NCI-H146 (cell line): ENCODE measurements at places on chromosomes 2 and 18.

DNA sequence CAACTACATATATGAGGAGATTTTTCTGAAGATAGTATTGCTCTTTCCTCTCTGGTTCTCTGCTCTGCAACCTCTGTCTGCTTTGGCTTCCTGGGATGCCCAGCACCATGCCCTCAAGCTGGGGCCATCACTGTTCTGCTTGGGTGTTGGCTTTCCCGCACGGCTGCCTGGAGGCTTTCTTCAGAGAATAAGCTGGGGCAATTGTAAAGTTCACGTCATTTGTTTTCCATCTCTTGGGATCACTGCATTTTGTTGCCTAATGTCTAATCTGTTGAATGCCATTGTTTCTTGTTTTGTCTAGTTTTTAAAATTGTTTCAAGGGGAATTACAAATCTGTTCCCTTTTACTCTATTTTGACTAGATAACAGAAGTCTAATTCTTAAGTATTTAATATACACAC is 437.3 kb upstream of the NRP2 start:
- no peak for DNase-seq

GRCh38 chr2:236355911-236356310 is 91.7 kb upstream of the ASB18 start:
- DNase-seq = no peak

DNA sequence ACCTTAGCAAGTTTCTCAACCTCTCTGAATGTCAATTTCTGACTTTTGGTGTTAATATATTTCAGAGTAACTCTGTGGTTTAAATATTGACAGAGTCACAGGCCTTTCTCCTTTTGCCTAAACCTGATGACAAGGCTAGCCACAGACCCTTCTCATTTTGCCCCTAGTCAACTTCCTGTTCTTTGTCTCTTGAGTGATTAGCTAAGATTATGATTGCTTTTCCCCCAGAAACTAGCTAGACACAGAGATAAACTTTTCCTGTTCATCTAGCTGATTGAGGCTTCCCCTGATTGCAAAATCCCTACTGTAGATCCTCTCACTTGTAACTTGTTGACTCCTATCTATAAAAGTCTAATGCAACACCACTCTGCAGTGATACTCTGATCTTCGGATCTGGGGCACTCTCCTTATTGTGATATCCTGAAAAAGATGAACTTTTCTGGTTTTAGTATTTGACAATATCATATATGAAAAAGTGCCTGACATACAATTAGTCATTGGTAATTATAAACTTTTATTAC is 241.4 kb downstream of the ZNF385B start:
- DNase-seq = no peak

- DNase-seq = no peak
These were observed 56.6 kb downstream of the RPL37A start for GRCh38 chr2:216555274-216555673.

- DNase-seq = no peak
These were observed 35.0 kb downstream of the TMEM177 start for GRCh38 chr2:119713819-119714490.

DNA sequence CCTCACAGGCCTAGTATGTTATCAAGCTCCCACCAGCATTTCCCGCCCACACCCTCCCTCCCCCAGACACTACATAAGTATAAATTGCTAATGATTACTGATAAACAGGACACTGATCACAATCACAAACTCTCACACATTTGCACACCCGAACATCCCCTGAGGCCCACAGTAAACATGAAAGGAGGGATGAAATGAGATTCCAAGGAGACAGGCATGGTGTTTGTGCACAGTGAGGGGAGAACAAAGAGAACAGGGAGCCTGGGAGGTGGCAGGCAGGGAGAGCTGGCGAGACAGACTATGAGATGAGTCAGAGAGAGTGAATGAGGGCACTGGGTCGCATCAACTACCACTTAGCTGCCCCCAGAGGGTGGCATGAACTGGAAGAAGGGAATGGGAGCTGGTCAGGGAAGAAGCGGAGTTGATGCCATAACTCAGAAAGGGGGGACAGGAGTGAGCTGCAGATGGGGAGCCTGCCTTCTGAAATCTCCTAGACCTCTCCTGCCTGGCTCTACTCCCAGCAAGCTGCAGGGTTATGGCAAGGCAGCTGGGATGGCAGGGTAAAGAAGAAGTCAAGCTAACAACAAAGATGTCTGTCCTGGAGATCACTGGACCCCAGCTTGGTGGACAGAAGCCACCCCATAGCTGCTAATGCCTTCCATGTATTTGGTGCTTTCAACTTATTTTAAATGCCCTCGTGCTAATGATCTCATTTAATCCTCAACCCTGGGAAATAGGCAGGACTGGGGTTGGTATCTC is 5.1 kb downstream of the KIF3C start:
- no peak for DNase-seq

DNA sequence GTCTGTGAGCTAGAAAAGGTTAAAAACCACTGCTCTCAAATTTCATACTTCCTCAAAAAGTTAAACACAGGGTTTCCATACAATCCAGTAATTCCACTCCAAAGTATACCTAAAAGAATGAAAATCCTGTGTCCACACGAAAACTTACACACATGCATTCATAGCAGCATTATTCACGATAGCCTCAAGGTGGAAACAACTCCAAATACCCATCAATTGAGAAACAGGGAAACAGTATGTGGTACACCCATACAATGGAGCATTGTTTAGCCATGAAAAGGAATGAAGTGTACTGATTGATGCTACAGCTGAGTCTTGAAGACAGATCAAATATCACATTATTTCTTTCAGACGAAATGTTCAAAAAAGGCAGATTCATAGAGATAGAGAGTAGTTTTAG is 36.7 kb downstream of the UXS1 start:
- DNase-seq = no peak

DNA sequence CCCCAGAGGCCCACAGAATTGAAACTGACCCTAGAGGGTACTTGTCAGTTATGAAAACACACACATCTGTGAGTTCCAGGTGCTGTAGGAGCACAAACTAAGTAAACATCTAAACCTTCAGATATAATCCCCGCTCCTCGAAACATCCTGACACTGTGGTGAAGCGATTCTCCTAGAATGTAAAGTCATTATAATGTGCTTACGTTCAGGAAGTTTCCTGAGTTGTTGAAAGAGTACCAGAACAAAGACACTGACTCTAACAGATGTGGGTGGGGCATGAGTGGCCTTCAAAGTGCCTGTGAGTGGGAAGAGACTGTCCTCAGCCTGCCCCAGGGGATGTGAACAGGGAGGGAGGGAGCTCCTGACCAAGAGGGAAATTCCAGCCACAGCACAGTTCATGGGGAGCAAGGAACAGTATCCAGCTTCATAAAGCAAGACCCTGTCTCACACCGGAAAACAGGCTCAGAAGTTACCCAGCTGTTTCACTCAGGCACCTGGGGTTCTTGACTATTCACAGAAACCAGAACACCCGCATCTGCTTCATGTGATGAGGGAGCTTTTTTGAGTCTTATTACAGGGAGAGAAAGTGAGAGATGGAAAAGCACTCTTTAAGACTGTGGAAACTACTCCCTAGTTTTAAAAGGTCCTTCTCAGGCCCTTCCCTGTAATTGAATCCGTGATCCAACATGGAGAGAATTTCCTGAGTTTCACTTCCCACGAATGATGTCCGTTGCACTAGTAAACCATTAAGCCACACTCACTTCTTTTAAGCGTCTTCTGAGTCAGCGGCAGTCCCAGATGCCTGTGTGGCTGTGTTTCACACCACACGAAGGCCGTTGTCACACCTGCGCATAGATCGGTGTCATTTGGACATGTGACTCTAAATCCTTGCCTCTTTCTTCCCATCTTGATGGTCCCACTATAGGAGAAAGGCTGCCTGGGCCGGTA is 88.6 kb upstream of the EML6 start:
- DNase-seq = no peak

- no peak for DNase-seq
These were observed 142.1 kb downstream of the USP34 start for GRCh38 chr2:61328707-61329251.

GRCh38 chr18:26005950-26006349 is 84.5 kb downstream of the SS18 start:
- DNase-seq = no peak

DNA sequence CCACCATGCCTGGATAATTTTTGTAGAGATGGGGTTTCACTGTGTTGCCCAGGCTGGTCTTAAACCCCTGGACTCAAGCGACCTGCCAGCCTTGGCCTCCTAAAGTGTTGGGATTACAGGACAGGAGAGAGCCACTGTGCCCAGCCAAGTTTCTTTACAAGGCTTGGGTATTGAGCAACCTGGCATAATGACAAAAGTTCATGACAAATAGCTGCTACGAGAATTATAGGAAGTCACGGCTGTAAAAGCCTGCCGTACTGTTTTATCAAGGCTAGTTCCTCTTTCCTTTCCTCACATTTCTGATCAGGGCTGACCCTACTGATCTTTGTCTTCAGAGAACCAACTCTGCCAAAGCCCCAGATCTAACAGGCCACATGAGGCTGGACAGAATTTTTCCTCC is 490.4 kb upstream of the SPRED2 start:
- no peak for DNase-seq

GRCh38 chr2:85439025-85439472 is 20.5 kb downstream of the SH2D6 start:
- no peak for DNase-seq

DNA sequence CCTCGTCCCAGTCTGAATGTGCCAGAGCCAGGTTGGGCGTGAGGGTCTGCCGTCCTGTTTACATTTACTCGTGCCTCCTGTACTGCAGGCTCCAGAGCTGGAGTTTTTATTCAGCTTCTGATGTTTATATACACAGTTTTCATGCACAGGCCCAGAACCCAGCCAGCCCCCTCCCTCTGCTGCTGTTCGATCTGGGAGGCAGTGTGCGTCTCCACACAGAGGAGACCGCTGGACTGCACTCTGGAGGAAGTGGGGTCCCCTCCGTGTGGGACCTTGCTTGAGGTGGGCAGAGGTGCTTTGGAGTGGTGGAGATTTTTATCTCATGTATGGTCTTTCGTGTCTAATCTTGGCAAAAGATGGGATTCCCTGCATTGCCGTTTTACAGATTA is 90.6 kb downstream of the GLI2 start:
- no peak for DNase-seq

DNA sequence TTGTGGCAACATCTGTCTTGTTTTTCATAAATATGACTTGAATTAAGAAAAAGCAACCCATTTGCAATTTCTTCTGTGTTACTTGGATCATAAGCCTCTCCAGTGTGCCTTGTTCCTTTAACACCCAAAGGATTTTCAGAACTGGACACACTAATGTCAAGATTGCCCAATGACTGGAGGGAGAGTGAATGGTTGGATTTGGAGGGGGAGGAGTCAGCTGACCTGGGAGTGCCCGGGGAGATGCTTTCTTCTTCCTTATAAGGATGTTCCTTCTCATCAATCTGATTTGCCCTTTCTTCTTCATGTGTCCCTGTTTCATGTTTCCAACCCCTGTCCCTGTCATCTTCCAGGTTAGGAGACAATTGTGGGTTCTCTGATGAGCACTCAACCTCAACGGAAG is 48.8 kb downstream of the ALPK2 start:
- DNase-seq = no peak

DNA sequence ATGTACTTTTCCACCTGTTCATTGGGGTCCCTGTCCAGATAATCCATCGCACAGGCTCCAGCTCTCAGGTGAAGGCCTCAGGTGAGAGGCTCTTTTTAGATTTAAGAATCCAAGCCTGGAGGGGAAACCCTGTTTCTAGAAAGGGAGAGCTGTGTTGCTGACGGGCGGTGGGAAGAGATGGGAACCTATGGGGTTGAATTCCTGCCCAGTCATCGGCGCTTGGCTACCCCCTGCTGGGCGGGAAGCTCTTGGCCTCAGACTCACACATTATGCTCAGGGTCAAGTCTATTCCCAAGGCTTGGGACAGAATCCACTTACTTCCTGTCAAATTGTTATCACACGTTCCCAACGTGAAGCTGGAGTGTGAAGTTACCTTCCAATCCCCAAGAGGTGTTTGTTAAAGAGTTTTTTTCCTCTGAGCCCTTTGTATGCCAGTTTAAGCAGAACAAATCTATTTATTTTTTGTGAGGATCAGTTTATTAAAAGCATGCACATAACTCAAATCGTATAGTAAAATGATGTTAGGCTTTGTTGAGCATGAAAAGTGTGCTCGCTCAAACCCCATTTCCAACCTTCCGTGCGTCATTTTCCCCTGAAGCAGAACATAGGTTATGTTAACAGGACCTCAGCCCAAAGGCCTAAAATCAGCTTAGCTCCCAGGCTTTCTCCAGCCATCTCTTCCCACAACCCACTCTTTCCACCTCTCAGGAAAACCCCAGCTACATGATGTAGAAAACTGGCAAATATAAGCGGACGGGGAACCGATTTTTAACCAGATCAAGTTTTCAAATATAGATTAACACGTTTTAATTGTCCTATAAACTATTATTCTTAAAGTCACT is 181.7 kb upstream of the ETAA1 start:
- DNase-seq = peak; percentile 70

GRCh38 chr18:52348209-52348608 is 8.2 kb downstream of the DCC start:
- peak; percentile 22 for DNase-seq

- DNase-seq = no peak
These were observed 85.3 kb downstream of the PIEZO2 start for GRCh38 chr18:11064106-11064505.

DNA sequence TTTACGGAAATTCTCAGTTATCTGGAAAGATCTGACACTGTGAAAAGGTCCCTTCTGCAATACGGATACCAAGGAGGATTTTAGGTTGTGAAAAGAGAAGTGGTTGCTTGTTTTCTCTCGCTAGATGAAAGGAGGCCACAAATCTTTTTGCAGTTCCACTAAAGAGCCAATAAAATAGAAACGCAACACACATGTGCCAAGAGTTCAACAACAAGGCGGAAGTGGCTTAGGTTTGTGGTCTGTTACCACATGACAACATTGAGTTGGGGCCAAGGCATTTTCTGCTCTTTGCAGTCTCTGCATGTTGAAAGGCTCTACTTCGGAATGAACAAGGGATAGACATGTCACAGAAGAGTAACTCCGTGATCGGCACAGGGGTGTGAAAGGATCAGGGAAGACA is 115.7 kb upstream of the OSR1 start:
- no peak for DNase-seq

DNA sequence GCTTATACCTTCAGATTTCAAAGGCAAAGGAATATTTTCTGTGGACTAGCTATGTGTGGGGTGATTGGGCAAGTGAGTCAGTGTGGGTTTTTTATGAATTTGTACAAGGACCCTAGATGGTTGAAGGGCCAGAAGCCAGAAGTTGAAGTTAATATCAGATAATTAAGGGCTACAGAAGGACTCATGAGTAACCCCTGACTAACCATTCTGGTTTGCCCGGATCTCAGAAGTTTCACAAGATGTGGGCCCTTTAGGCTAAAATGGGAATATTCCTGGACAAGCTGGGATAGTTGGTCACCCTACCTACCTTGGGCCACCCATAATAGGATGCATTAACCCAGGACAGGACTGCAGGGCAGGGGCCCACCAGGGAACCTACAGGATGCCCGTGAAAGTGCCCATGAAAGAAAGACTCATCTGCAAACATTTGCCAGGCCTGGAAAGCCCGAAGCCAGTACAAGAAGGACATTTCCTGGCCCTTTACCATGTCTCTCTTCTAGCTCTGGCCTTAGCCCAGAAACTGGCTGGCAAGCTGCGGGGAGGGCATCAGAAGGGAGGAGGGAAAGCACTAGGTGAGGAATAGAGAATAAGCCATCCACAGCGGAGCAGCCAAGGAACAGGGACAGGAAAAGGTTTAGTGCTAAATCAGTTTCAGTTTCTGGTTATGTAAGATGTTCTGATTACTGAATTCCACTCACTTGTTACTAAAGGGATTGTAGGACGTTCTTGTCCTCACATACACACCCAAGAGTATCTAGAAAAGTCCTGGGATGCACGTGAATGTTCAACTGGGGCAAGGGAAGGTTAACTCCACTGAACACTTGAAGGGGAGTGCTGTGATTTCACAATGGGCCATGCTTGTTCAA is 33.6 kb downstream of the GCG start:
- no peak for DNase-seq
